ENCODE measurements at places on chromosomes 12 and 14. TPM values are rescaled to one million over a fixed set of nuclear protein-coding genes. Genes with fewer than 3 reads are reported as not detected.

DNA sequence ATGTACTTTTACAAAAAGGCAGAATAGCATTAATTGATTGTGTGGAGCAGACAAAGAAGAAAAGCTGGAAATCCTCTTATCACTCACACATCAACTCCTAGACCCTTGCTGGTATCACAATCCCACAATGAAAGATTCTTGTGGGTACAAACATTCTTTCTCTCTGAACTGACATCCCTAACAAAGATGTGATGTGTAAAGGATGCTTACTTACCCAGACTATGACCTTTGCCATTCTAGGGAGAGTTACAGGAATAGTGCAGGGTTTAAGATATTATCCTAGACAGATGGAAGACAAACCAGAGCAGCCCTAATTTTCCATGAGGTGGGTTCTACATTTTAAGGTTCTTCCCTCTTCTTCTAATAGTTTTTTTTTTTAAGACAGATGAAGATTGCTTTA lies 60.4 kb upstream of the SLC6A15 start:
- no peak for DNase-seq

DNA sequence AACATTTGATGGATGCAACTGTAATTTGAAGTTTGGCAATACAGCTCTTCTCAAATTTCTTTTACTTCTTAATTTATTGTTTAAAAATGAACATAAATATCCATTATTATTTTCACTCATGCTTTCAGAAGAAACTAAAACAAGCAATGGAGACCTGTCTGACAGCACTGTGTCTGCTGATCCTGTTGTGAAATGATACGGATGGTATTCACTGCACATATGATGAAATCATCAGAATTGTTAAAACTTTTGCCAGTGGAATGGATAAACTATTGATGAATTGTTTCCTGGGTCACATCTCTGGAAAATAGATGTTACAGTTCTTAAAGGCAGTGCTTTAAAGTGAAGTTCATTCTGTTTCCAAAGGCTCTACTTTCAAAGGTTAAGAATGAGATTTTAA lies 59.2 kb downstream of the WASHC4 start:
- no peak for DNase-seq

- DNase-seq: no peak
Observed at GRCh38 chr12:68675101-68675842, 11.5 kb upstream of the NUP107 start.

GRCh38 chr14:51613416-51613815 lies 38.3 kb upstream of the FRMD6 start:
- no peak for DNase-seq

- peak; percentile 99 for DNase-seq
Observed at GRCh38 chr12:107349008-107349747, 255.8 kb upstream of the CRY1 start.

GRCh38 chr12:55624056-55624455 lies 12.6 kb upstream of the OR10P1 start:
- no peak for DNase-seq

- DNase-seq: no peak
Observed at GRCh38 chr12:108196319-108196718, 67.2 kb downstream of the WSCD2 start.

IFT43 gene
- total RNA-seq: 20.6 TPM

KLHL33 gene
- not detected for total RNA-seq

C1S gene
- 3.3 TPM for total RNA-seq

TMTC1 gene
- total RNA-seq: 0.11 TPM

PTPN21 gene
- 3.8 TPM for total RNA-seq
